Cerebellum (tissue), 4 donors: ENCODE measurements at places on chromosomes 11 and 22.

- no peak for DNase-seq
Measured at GRCh38 chr11:62427630-62428233, 8.9 kb downstream of the SCGB1A1 start.

GRCh38 chr22:47566491-47566890 is 804.0 kb downstream of the TBC1D22A start:
- DNase-seq: no peak

GRCh38 chr11:126538071-126538470 is 182.6 kb downstream of the ST3GAL4 start:
- no peak for DNase-seq

DNA sequence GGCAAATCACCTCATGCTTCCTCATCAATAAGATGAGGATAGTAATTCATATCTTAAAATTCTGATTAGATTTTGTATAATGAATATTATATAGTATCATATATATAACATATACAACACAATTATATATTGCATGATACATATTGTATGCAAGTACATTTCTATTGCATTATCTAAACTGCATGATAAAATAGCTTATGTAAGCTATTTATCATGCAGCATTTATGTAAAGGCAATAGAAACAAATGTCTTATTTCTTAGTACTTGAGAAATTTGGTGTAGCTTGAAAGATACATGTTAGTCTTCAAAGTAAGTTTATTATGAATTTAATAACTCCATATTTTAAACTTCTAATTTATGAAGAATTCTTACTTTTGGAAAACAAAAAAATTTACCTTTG is 5.5 kb downstream of the LIN7C start:
- DNase-seq: no peak

- no peak for DNase-seq
Measured at GRCh38 chr11:109729761-109730160, 307.8 kb downstream of the C11orf87 start.

DNA sequence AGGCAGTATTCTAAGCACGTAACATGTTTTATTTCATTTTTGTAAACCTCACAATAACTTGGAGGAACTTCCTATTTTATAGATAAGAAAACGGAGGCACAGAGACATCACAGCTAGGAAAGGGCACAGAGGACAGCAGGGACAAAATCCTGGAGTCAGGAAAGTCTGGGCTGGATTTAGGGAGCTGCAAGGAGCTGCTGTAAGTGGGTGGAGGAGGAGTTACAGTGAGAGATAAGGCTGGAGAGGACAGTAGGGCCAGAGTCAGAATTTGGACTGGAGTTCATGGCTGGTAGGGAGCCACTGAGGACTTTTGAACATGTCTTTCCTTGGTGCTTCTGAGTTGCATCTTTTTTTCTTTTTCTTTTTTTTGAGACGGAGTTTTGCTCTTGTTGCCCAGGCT is 32.2 kb upstream of the PTPRJ start:
- no peak for DNase-seq

- peak; percentile 38 for DNase-seq
Measured at GRCh38 chr11:47216121-47216798, 1.5 kb downstream of the DDB2 start.

DNA sequence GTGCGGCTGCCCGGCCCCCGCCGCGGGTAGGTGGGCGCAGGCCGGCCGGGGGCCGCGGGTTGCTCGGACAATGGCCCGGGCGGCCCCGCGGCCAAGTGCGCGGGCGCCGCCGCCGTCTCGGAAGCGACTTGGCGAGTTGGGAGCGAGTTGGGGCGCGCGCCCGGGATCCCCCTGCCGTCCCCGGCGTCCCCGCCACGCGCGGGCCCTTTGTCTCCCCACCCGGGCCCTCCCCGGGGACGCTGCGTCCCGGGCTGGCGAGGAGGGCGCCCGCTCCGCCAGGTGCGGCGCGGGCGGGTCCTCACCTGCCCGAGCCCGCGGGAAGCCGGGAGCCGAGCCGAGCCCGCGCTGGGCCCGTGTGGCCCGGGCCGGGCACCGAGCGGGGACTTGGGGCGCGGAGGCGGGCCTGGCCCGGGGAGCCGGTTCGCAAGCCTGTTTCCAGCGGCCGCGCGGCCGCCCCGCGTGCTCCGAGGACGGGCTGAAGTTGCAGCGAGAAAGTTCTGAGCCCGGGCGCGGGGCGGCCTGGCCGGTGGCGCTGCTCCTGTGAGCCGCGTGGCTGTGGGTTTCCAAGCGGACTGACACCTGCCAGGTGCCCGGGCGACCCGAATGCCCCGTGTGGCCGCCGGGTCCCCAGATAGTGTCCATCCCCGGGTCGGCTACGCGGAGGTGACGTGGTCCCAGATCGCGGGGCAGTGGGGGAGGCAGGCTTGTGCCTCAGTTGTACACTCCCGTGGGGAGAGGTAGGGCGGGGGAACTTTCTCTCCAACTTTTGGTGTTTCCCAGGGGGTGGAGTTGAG is 586 bp downstream of the LRP5 start:
- no peak for DNase-seq

GRCh38 chr11:66012371-66012945 is 650 bp downstream of the CST6 start:
- DNase-seq: no peak
